ENCODE measurements at places on chromosomes 12 and 14. TPM values are rescaled to one million over a fixed set of nuclear protein-coding genes. Genes with fewer than 3 reads are reported as not detected.

The PGF gene
- total RNA-seq: not detected

The KCNH3 gene
- total RNA-seq: 0.91 TPM

The CLEC9A gene
- not detected for total RNA-seq

The NTF3 gene
- not detected for total RNA-seq

The DENR gene
- total RNA-seq: 52.4 TPM

The SMOC1 gene
- not detected for total RNA-seq

The GNPTAB gene
- total RNA-seq: 13.7 TPM

The KRT74 gene
- total RNA-seq: not detected

The RFLNA gene
- not detected for total RNA-seq

The IFNG-AS1 gene
- total RNA-seq: 1.2 TPM

The TRIM9 gene
- 1.1 TPM for total RNA-seq

The CPSF2 gene
- total RNA-seq: 103 TPM

The SLC5A8 gene
- total RNA-seq: not detected

The LRP1-AS gene
- not detected for total RNA-seq

The LRRC43 gene
- total RNA-seq: 0.60 TPM

The BIN2 gene
- 33.8 TPM for total RNA-seq

The ADAM21 gene
- 0.21 TPM for total RNA-seq

The LTA4H gene
- 125 TPM for total RNA-seq

The FGD6 gene
- 2.0 TPM for total RNA-seq

The FAM161B gene
- 1.6 TPM for total RNA-seq

The KERA gene
- not detected for total RNA-seq
